ENCODE measurements at places on chromosomes 6 and 20. TPM values are rescaled to one million over a fixed set of nuclear protein-coding genes. Genes with fewer than 3 reads are reported as not detected.

Gene KIF25
- total RNA-seq: not detected

Gene AK9
- total RNA-seq: 16.6 TPM

Gene HLA-DQB1
- total RNA-seq: not detected

Gene FHL5
- not detected for total RNA-seq

Gene TSBP1
- not detected for total RNA-seq

Gene PBOV1
- total RNA-seq: not detected

Gene EYS
- 0.09 TPM for total RNA-seq

Gene GPR6
- total RNA-seq: not detected

Gene SYCP2
- total RNA-seq: 0.74 TPM

Gene FAM83C
- total RNA-seq: not detected

Gene C6orf163
- 3.9 TPM for total RNA-seq

Gene RNF39
- not detected for total RNA-seq

Gene VGLL2
- total RNA-seq: not detected

Gene NR2E1
- not detected for total RNA-seq

Gene MAPK13
- total RNA-seq: 2.3 TPM

Gene CGA
- not detected for total RNA-seq

Gene CD24
- total RNA-seq: 4.5 TPM

Gene IL17A
- total RNA-seq: not detected

Gene CPXM1
- total RNA-seq: 3.8 TPM

Gene CNBD2
- 2.2 TPM for total RNA-seq

Gene OR2H2
- total RNA-seq: not detected

Gene DLL1
- total RNA-seq: 4.9 TPM

Gene PRSS35
- total RNA-seq: 3.5 TPM

Gene PRKN
- total RNA-seq: 2.0 TPM

Gene CNR1
- total RNA-seq: not detected

Gene C6orf52
- total RNA-seq: not detected

Gene NKX2-2
- total RNA-seq: not detected

Gene BEND6
- 34.8 TPM for total RNA-seq

Gene NRSN2
- 50.9 TPM for total RNA-seq

Gene TRAM2
- 128 TPM for total RNA-seq

Gene PAK5
- total RNA-seq: not detected

Gene LY6G6D
- total RNA-seq: not detected

Gene OOEP
- total RNA-seq: not detected

Gene ECT2L
- total RNA-seq: under 0.01 TPM

Gene MUC21
- not detected for total RNA-seq

Gene EPPIN
- total RNA-seq: not detected

Gene ACSS2
- total RNA-seq: 32.3 TPM

Gene MAFB
- total RNA-seq: 42.8 TPM

Gene ALDH8A1
- 0.09 TPM for total RNA-seq

Gene DEFB132
- total RNA-seq: not detected

Gene FOXQ1
- total RNA-seq: 1.3 TPM

Gene CRYBG1
- total RNA-seq: 19.3 TPM

Gene TMEM200A
- 61.5 TPM for total RNA-seq

Gene HDGFL1
- not detected for total RNA-seq

Gene ASIP
- not detected for total RNA-seq

Gene MOG
- not detected for total RNA-seq

Gene LY6G5B
- total RNA-seq: 4.5 TPM

Gene RSPO4
- not detected for total RNA-seq

Gene EFHC1
- 30.3 TPM for total RNA-seq

Gene E2F1
- total RNA-seq: 23.7 TPM

Data from fibroblast of the aortic adventitia (primary cell).